ENCODE measurements at places on chromosomes 16 and 17.

- DNase-seq = peak; percentile 77
These were observed 94.7 kb downstream of the ZNF778 start for GRCh38 chr16:89312194-89312593.

DNA sequence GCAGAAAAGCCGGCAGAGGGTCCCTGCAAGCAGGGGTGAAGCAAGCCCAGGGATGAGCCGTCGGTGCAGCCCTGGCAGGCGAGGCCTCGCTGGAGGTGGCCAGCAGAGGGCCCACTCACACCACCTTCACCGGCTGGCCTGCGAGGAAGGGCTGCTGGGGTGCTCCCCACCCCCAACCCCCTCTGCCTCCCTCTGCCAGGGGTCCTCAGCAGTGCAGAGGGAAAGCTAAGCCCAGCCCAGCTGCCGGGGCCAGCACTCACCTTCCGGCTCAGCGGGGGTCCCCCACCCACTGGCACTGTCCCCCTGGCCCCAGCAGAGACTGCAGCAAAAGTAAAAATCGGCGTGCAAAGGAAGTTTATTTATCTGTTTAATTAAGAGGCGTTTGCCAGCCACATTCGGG, 113.4 kb downstream of the ENGASE start:
- DNase-seq = peak; percentile 30

- DNase-seq = no peak
These were observed 76.7 kb downstream of the HLF start for GRCh38 chr17:55341432-55341831.

DNA sequence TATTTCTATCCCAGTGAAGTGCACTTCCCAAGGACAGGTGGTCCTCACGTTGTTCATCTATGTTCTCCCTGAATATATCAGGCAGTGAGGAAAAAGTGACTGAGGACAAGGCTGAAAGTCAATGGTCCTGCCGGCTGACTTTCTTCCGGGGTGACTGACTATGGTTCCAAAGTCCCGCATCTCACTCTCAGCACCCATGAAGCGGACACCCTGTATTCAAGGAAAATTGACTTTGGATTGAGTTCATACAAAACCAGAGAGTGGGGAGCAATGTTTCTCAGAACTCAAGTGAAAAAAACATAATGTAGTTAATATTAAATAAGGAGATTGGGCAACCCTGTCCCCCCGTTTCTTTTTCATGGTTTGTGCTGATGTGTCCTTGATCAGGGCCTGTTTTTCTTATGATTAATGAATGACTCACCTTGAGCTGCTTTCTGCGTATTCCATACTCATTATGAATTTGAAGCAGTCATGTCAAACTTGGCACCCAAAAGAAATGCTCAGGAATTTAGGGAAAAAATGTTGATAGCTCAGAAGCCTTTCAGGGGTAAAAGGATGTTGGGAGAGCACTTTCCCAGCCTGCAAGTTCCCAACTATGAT, 184.0 kb downstream of the CYLD start:
- no peak for DNase-seq

GRCh38 chr17:9402590-9403199, 172.9 kb downstream of the STX8 start:
- DNase-seq = no peak

DNA sequence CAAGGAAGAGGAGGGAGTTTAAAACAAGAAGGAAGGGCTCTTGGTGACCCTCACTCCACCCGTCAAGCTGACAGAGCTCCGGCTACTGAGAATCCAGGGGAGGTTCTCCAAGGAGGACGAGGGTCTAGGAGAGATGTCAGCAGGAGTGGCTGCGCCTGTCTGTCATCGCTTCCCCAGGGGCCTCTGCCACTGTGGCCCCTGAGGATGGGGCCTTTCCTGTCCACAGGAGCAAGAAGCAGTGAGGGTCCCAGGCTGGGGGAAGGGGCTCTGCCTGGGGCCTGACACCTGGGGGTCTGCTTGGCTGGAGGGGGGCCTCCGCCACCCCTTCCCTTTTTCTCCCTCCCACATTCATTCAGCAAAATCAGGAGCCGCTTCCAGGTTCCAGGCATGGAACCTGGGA, 66.5 kb upstream of the TNRC6C start:
- DNase-seq = no peak

Data from head of caudate nucleus (tissue), 42 donors.